ENCODE measurements at places on chromosomes 7 and 10.

GRCh38 chr7:28166982-28167715 is 13.4 kb downstream of the JAZF1 start:
- DNase-seq: no peak

DNA sequence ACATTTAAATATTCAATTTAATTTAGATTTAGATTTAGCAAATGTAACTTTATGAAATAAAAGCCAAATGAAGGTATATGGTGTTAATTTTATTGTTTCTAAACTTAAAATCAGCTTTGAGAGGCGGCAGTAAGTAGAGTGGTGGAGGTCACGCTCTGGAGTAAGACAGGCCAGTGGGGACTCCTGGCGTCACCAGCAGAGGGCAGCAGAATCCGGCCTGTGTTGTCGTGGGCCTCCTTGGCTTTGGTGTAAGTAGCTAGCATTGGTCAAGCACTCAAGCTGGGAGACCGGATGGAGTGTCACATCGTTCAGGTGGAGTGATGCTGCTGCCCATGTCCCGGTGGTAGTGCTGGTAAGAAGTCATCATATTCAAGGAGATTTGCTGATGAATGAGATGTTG is 98.7 kb upstream of the DNAJB6 start:
- no peak for DNase-seq

DNA sequence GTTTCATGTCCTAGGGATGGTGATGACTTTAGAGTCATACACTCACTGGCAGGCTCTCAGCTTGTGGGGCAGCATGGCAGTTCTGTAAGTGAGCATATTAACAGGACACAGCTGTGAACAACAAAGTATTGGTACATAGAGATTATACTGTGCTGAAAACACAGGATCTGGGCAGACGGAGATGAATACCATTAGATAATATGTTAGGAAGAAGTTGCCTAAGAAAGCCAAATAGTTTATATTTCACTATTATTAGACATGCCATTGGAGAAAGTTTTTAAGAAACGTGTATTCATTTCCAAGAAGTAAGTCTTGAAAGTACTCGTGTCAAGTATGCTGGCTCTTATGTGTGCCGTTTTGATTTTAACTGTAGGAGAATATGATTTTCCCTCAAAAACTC is 274.5 kb downstream of the INHBA start:
- DNase-seq: no peak

GRCh38 chr7:13577566-13578145 is 411.8 kb downstream of the ETV1 start:
- no peak for DNase-seq

DNA sequence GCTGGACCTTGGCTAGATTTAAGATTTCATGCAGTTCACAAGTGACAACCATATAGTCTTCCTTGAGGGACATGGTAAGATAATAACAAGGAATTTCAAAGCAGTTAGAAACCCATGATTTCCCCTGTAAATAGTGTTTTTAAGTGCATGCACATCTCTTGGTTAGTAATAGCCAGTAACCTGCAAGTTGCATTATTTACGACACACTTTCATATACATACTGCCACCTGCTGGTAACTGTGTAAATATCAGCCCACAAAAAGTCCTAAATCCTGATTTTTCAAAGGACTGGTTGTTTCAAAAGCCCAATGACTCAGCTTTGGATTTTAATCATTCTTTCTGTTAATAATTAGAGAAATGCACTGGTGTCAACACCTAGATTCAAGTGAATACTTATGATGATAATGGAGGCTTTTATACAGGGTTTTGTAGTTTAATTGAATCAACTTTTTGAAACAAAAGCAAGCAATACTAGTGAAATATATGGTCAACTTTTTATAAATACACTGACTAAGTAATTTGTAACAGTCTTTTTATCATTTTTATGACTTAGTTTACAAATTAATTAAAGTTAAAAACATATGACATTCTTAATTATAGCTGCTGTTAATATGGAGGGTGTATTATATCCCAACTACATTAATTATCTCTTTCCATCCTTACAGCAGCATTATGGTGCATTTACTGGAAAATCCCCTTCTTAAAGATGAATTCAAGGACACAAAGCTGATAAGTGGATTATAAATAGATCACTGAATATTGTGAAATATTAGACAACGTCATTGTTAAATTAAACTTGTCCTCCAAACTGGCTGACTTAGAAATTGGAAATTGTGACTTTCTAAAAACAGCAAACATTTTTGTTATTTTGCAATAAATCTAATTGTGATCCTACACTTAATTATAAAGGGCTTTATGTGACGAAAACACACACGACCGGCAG is 367.7 kb upstream of the SEMA3D start:
- peak; percentile 37 for DNase-seq

DNA sequence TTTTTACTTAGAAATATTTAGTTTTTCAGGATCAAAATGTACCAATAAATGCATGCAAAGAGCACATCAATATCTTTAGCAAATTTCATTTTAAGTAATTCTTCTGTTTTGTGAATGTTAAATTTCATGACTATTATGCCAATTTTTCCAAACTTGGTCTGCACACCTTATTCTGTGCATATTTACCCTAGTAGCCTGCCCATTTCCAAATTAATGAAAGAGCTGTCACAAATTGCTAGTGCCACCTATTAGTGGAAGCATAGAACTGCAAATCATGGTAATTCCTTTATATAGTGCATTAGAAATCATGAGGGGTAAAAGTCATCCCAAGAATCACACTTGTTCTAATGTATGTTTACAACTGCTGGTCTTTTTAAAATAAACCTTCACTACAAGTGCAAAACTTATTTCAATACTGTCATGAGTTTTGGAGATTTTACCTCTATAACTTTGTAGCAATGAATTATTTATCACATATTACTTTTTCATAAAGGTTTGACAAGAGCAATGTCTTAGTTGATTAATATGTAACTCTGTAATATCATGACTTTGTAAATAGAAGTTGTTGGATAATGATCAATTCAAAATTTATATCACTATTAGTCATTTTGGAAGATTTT is 5.7 kb downstream of the SEMA3A start:
- DNase-seq: no peak

- no peak for DNase-seq
Measured at GRCh38 chr7:114979388-114979787, 57.5 kb downstream of the MDFIC start.

DNA sequence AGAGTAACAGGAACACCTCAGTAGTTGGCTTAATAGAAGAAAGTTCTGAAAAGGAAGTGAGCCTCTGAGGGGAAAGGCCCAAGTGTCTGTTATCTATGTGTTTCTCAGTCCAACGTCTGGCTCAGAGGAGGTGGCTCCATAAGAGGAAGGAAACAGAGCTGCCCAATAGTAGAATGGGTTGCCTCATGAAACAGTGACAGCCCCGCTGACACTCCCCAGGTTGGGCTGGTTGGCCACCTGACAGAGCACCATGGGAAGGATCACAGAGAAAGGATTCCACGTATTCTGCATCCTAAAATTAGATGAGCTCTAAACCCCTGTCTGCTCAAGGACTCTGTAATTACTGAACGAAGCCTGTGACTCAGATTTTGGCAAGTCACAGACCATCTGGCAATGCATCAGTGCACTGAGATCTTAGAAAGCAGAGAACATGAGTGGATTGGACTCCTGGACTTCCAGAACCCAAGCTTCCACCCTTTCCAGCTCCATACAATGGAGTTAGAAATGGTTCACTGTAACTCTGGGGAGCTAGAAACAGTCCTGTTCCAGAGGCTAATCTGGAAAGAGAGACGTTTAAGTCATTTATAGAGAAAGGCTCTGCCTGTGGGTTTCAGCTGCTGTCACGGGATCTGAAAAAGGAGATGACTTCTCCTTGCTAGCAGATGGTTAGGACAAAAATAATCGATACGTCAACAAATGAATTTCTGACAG is 2.9 kb downstream of the PKD2L1 start:
- DNase-seq: no peak

DNA sequence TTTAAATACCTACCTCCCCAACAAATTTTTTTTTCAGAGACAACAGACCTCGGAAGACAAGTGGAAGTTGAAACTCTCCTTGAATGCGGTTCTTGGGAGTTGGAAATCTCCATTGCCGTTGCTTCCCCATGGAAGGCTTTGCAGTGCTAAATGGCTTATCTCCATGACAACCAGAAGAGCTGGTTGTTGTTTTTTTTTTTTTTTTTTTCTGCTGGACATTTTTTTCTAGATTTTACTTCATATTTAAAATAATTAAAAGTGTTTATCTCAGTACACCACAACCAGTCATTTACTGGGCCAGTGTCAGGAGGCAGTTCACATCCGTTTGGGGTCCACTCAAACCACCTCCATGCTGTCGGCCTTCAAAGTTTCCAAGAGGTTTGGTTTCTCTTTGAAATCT is 348.5 kb upstream of the PRKCQ start:
- DNase-seq: no peak

DNA sequence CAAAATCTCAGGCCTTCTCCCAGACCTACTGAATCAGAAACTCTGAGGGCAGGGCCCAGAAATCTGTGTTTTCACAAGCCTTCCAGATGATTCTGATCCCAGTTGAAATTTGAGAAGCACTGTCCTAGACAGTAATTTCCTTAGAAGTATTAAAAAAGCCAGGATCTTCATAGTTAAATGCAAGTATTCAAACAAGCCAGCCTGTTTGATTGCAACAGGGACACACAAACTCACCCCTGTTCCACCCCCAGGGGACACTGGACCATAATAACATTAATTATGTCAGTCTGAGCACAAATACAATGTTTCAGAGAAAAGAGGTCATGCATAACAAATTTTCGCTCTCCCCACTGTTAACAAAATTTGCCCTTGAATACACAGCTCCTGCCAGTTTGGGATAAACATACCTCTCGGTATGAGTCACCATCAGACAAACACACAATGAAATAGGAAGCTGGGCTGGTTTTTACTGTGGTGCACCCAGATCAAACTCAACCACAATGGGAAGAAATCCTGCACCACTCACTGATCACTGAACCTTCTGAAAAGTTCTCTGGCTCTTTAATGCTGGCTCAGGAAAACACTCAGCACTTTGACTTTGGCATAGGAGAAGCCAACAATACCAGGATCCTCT is 34.3 kb downstream of the ABLIM1 start:
- DNase-seq: no peak

DNA sequence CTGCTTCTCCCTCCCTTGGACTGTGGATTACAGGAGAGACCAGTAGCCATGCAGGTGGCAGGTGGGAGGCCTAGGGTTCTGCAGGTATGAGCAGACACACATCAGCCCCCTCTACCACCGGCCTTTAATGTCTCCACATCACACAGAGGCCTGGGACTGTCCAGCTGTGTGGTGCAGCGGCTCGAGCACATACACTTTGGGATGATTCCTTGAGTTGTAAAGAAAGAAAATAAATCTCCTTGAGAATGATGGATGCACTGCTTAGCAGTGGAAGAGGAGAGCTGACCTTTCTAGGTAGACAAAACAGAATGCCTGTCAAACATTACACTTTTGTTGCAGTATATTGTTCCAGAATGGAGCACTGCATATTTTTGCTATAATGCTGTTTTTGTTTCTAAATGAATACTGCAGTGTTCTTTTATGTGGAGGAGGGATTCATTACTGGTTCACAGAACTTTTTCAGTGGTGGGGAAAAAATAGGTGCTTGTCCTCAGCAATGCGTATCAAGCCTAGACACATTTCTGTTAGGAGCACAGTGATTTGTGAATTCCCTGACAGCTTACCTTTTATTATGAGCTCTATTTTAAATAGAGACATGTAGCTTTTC is 66.0 kb downstream of the PTPRE start:
- DNase-seq: no peak

GRCh38 chr7:11557627-11558026 is 274.4 kb downstream of the THSD7A start:
- no peak for DNase-seq

GRCh38 chr7:118184565-118184940 is 589 bp downstream of the LSM8 start:
- no peak for DNase-seq

DNA sequence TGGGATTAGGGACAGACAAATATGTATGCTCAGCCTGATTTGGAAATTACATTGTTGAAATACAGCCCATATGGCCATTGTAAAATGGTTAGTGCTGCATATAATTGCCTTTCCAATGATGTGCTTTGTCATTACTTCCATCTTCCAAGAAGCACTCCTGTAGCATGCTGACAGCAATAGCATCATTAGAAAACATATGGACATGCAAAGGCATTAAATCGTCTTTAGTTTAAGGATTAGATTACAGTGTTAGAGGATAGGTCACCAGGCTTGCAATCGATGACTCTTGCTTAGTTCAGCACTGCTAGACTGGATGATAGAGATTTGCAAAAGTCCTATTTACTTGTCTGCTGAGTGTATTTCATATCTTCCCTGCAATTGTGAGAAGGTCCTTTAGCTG is 17.4 kb downstream of the AUTS2 start:
- no peak for DNase-seq

GRCh38 chr7:117072620-117073118 is 119.4 kb downstream of the ST7 start:
- DNase-seq: peak; percentile 74

GRCh38 chr7:140667476-140667875 is 5.3 kb upstream of the ADCK2 start:
- DNase-seq: no peak

DNA sequence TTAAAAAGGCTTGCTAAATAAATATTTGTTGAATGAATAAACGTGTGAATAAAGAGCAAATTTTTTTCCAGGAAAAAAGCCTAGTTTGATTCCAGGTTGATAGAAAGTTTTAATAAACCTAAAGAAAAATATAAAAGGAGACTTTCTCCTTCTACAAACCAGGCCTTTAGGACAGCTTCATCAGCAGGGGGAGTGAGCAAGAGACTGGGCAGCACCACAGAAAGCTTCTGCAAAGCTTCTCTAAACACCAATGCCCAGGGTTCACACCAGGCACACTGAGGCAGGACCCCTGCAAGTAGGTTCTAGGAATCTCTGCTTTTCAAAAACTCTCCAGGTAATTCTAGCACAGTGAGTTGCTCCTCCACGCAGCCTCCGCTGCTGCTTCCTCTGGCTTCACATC is 66.4 kb upstream of the SEC61G start:
- DNase-seq: no peak

GRCh38 chr7:158539711-158540146 is 47.9 kb downstream of the PTPRN2 start:
- no peak for DNase-seq

DNA sequence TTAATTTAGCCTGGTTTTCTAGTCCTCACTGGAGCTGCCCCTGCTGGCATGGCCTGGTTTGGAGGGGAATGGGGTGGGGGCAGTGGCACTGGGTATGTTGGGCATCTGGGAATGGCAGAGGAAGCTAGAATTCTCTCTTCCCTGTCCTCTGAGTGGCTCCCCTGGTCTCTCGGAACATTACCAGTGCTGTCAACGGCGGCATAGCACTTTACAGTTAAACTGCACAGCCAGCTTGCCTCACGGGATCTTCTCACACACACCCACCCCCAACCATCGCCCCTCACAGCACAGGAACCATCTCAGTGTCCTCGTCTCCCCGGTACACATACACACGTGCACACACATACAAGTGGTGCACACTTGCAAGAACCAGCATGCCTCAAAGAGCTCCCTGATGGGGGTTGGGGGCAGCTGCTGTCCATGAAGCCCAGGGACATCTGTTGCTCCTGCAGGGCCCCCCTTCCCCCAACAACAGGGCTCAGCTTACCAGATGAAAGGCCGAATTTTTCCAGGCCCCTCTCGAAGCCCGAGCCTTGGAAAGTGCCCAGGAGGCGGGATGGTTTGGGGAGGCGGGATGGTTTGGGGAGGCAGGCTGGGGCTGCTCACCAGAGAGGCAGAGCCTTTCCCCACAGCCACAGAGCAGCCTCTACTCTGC is 41.0 kb downstream of the TSPAN15 start:
- DNase-seq: no peak

- DNase-seq: peak; percentile 10
Measured at GRCh38 chr7:155483245-155483644, 25.3 kb downstream of the EN2 start.
